H54 (cell line): ENCODE measurements at places on chromosomes 1 and 21.
A peak's percentile ranks its signal among the peaks of the same experiment; 100 is the strongest.

- no peak for DNase-seq
Measured at GRCh38 chr1:47137925-47138615, 829 bp downstream of the CYP4A22 start.

GRCh38 chr1:205569411-205570172, 62.2 kb downstream of the ELK4 start:
- no peak for DNase-seq

DNA sequence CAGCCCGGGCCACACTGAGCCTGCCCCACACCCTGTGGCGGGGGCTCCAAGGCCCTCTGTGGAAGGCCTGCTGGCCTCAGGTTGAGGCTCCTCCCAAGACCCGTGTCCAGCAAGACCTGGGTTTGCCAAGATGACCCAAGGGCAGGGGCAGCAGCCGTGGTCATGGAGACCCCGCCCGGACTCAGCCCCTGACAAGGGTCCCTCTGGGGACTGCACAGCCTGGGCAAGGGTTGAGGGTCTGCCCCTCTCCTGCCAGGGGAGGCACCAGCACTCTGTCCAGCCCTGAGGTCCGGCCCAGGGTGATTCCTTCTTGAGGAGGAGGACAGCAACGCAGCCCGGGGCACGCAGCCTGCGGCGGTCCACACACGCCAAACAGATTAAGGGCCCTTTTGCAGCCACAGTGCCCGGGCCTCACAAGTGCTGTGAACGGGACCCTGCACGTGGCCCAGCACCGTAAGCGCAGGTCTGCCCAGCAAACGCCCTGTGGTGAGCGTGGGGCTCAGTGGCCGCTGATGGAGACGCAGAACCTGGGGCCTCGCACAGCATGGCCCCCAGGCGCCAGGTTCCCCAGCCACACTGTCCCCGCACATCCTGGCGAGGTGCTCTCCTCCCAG, 3.4 kb downstream of the SPATC1L start:
- DNase-seq = no peak

DNA sequence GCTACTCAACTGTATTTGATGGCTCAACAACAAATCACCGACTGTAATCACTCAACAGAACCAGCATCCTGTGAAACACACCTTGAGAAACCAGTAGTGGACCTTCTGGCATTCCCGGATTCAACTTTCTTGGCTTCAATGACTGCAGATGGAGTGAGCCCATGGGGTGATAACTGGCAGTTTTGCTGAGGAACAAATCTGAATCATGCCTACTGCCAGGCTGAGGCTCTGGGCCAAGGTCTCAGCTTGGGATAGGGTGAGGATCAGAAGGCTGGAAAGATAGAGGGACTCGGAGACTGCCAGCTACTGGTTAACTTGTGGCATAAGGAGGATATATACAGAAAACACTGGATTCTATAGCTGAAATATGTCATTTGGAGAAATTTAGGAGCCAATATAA, 63.5 kb upstream of the DIRAS3 start:
- no peak for DNase-seq

- DNase-seq = no peak
Measured at GRCh38 chr1:227938276-227938675, 9.5 kb downstream of the WNT9A start.

DNA sequence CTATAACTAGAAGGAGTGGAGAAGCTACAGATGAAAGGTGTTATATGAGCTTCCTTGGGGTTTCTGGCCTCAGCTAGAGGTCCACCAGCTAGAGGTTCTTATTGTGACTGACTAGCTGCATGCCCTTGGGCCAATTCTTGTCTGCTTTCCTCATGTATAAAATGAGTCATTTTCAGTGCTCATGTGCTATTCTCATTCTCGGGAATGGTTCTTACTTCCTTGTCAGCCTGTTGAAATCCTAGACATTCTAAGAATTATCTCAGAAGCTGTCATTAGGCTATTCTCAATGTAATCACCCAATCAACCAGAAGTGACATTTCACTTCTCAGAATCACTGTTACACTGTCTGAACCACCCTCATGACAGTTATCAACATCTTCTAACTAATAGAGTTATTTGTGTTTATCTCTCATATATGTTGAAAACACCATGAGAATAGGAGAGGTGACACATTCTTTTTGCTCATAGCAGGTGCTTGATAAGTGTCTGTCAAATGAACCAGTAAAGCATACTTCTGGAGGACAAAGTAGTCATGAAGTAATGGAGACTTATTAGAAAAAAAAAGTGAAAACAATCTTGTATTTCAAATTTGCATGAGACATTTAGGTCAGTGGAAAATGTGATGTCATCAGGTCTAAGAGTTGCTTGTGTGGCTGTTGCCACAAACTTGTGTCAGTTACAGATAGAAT, 122.8 kb upstream of the IVNS1ABP start:
- peak; percentile 15 for DNase-seq

- DNase-seq = no peak
Measured at GRCh38 chr1:182851825-182852224, 12.7 kb downstream of the DHX9 start.

- peak; percentile 4 for DNase-seq
Measured at GRCh38 chr1:114718661-114719423, 2.3 kb upstream of the NRAS start.

- DNase-seq = no peak
Measured at GRCh38 chr1:156743367-156744302, 2.7 kb upstream of the MRPL24 start.

- DNase-seq = no peak
Measured at GRCh38 chr1:221078260-221078965, 199.2 kb downstream of the HLX start.

DNA sequence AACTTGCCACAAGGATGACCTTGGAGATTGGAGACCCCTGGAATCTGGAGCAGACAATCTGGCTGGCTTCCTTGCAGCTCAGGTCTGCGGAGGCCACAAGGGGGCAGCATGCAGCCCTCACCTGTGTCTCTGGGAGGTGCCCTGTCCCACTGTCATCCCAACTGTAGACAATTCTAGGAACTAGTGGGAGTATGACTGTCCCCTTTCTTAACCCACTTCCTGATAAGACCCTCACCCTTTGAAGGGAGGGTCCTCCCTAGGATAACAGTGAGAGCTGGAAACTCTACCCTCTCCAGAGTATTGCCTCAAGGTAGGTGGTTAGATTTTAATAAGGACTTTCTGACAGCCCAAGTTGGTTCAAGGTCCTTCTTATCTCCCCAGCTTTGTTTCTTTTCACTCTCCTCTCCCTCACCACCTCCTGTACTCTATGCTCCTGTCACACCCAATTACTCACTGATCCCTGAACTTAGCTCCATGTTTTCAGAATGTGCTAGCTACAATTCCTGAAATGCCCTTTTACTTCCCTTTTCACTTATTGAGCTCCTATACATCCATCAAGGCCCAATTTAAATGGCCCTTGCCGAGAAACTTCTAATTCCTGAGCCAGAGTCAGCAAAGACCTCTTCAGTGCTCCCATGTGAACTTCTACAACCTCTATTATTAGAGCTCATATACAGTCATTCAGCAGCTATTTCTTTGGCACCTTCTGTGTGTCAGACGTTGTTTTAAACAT, 9.2 kb upstream of the KCNQ4 start:
- DNase-seq = no peak

DNA sequence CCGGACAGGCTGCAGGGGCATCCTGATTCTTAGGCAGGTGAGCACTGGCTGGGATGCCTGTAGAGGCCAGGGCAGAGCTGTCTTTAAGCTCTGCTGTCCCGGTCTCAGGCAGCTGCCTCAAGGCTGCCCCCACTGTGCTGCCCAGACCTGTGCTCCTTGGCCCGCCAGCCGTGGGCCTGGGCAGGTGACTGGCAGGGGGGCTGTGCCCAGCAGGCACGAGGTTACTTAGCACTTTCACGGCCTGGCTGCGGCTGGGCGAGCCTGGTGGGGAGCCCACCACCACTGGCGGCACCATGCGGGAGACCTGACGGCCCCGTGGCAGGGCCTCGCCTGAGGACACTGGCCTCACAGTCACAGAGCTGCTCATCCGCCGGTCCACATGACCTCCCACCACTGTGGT, 8.2 kb downstream of the CRYBG2 start:
- DNase-seq = no peak

- DNase-seq = no peak
Measured at GRCh38 chr1:198258491-198258890, 101.7 kb downstream of the NEK7 start.

GRCh38 chr1:57218487-57219079, 205.3 kb downstream of the DAB1 start:
- DNase-seq = no peak

DNA sequence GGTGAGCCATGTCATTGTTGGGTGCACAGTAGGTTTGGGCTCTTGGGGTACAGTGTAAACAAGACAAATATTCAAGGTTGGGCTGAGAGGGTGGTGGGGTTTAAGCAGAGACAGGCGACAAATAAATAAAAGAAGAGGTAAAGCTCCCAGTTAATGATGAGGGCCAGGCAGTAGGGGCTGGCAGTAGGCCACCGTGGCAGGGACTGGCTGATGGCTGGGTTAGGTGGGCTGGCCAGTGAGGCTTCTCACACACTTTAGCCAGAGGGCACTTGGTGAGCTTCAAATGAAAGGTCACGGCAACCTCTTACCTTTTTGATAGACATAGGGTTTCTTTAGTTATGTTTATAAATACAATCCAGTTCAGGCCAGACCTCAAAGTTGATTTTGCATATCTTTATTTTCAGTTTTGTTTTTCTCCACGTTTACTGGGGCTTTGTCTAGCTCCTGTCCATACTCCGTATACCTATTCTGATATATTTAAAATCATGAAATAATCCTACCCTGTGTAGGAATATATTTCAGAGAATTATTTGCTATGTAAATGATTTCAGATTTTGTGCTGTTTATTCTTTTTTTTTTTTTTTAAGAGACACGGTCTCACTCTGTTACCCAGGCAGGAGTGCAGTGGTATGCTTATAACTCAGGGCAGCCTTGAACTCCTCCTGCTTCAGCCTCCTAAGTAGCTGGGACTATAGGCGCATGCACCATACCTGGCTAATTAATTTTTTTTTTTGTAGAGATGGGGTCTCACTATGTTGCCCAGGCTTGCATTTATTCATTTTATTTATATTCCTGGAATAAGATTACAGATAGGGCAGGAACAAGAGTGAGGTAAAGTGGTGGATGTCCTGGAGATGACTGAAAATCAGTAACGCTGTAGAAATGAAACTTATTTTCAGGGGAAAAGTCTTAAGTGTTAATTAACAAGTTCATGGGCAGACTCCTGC, 122.7 kb downstream of the RYR2 start:
- no peak for DNase-seq

- DNase-seq = no peak
Measured at GRCh38 chr1:229508823-229509337, 739 bp upstream of the NUP133 start.

DNA sequence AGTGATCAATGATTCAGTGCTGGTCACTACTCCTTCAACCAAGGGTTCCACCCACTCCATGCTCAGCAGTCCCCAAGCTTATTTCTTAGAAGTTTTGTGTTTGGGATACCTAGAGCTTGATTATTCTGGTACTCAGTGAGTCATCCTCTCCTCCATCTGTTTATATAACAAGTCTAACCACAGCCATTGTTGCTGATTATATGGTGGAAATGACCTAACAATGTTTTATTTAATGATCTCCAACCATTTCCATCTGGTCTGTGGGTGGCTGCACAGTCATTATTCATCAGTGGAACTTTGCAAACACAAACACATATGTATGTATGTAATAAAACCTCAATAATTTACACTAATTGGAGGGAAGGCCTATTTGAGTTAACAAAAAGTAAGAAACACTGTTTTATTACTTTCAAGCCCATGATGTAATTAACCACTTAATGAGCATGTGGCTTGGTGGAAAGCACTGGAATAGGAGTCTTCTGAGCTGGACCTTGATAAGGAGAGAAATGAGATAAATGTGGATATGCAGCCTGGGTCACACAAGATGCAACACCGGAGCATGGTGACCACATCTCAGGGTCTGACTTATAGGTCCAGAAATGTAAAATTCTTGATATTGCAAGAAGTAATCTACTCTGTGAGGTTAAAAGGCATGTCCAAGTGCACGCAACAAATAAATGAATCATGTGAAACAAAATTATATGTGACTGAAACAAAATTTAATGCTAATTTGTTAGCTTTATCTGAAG, 99.0 kb upstream of the WLS start:
- DNase-seq = no peak

GRCh38 chr1:98437011-98437410, 224.5 kb upstream of the SNX7 start:
- DNase-seq = no peak

DNA sequence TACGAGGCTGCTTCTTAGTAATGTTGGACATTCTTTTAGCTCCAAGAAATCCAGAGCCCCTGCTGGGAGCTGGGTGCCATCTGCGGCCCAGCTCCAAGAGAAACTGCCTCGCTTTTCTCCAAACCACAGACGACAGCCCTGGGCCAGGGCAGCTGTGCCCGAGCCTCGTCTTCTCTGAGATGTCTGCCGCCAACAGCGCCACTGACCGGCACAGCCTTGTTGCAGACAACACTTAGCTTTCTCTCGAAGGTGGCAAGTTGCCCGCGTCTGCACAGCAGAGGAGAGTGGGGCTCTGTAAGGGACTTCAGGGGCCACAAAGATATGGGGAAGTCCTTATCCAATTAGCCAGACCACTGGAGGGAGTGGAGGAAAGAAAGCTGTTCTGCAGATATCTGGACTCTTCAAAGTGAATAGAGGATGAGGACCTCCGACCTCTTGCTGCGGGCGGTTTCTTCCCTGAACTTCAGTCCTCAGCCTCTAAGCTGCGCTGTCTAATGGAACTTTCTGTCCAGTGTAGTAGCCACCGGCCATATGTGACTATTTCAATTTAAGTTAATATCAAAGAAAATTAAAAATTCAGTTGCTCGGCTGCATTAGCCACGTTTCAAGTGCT, 63.9 kb upstream of the DISP3 start:
- no peak for DNase-seq

DNA sequence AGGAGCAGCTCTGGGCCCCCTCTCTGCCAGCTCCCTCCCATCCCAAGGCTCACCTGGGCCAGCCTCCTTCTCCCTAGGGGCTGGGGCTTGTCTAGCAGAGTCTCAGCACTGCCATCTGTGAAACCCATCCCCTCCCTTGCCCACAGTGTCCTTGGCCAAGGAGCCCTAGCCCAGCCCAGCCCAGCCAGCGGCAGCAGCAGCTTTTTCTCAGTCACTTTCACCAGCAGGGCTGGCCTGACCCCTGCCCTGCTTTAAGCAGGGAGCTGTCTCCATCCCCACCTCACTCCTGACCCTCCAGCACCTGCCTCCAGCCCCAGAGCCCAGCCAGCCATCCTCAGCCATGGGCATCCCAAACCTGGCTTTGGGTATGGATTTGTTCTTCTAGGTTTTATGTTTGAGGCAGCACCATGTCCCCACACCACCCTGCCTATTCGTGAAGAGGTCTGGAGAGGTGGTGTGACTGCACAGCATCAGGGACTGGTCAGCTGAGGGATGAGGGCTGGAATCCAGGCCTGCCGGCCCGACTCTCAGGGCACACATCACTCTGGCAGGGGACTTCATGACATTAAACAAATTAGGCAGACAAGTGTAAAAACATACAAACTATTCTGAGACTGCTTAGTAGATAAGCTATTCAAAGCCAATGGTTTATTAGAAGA, 36.1 kb upstream of the ABCG1 start:
- no peak for DNase-seq

- no peak for DNase-seq
Measured at GRCh38 chr1:185305419-185305818, 11.6 kb downstream of the IVNS1ABP start.
